Breast epithelium (tissue), 4 donors: ENCODE measurements at places on chromosomes 13 and 19.

DNA sequence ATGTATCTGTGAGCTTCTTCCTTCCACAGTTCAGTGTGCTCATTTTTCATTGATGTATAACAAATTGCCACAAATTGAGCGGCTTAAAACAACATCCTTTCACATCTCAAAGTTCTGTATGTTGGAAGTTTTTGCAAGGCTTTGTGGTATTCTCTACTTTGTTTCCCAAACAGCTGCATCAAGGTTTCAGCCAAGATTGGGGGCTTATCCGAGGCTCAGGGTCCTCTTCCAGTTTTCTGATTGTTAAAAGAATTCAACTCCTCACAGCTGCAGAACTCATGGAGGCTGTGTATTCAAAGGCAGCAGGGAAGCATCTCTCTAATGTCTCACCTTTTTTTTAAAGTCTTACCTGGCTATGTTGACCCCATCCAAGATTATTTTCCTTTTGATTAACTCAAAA is 1369.8 kb downstream of the PCDH9 start:
- no peak overlapping the region for H3K4me3 ChIP-seq
- H3K4me1 ChIP-seq: no peaks in the 10 kb centered on the region
- H3K36me3 ChIP-seq: no peaks in the 10 kb centered on the region
- no peak overlapping the region for H3K27ac ChIP-seq
- DNase-seq: no peak

DNA sequence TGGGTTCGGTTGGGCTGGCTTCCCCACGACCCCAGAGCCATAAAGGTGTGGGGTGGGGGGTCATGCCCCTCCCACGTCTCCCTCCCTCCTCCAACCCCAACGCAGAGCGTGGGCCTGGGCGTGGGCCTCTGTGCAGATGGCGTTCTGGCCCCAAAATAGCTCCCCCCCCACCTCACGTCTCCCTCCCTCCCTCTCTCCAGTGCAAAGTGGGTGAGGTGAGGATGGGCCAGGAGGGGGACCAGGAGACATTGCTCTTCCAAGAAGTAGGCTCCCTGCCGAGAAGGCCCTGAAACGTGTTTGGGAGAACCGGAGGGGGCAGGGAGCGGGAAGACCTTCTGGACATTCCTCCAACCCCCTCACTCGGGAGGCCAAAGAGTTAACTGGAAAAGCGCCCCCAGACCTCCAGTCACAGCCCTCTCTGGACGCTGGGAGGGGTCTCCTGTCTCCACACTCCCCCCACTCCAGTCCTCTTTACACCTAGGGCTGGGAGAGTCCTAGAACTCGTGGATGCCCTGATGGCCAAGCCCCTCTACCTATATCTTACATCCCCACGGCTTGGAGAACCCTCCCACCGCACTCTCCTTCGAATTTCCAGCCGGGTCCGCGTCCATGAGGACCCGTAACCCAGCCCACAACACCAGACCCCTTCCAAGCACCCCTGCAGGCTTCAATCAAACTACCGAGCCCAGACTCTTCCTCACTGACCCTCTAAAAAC is 855 bp downstream of the UNC13A start:
- no peak overlapping the region for H3K4me3 ChIP-seq
- no peak for DNase-seq
- no peak overlapping the region for H3K27ac ChIP-seq
- H3K36me3 ChIP-seq: no peaks in the 10 kb centered on the region
- H3K27me3 ChIP-seq: peaks cover 86% of the 10 kb centered on the region

GRCh38 chr13:41740479-41740878 is 220.4 kb downstream of the VWA8 start:
- H3K27me3 ChIP-seq: no peaks in the 10 kb centered on the region
- DNase-seq: no peak
- H3K4me1 ChIP-seq: no peaks in the 10 kb centered on the region
- H3K36me3 ChIP-seq: no peaks in the 10 kb centered on the region

GRCh38 chr19:30778961-30779715 is 407.0 kb downstream of the ZNF536 start:
- no peaks in the 10 kb centered on the region for H3K27me3 ChIP-seq
- H3K4me3 ChIP-seq: no peak overlapping the region
- DNase-seq: no peak
- H3K27ac ChIP-seq: no peak overlapping the region

- no peaks in the 10 kb centered on the region for H3K27me3 ChIP-seq
- DNase-seq: no peak
- no peak overlapping the region for H3K4me3 ChIP-seq
- H3K36me3 ChIP-seq: no peaks in the 10 kb centered on the region
- H3K4me1 ChIP-seq: no peaks in the 10 kb centered on the region
- H3K27ac ChIP-seq: no peak overlapping the region
Measured at GRCh38 chr13:22103046-22104027, 432.5 kb downstream of the FGF9 start.
